ENCODE measurements at places on chromosomes 13 and 19.
A peak's percentile ranks its signal among the peaks of the same experiment; 100 is the strongest.

DNA sequence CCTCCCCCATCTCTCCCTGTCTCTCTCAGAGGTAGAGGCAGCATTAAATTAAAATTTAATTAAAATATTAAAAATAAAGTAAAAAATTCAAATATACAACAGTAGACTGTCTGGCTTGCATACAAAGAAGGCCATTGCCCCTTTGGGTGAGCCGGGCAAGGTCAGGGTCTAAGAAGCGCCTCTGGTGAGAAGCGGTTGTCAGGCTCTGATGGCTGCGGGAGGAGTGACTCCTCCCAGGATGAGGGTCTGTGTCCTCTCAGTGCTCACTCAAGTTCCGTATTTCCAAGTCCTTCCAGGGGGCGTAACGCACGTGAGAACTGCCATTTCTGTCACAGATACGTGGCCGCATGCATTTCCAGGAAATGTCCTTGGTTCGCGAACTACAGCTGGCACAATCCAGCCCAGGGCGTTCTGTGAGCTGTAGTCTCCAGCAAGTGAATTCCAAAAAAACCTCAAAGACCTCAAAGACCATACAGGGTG lies 737 bp upstream of the ZNF181 start:
- no peak for DNase-seq

DNA sequence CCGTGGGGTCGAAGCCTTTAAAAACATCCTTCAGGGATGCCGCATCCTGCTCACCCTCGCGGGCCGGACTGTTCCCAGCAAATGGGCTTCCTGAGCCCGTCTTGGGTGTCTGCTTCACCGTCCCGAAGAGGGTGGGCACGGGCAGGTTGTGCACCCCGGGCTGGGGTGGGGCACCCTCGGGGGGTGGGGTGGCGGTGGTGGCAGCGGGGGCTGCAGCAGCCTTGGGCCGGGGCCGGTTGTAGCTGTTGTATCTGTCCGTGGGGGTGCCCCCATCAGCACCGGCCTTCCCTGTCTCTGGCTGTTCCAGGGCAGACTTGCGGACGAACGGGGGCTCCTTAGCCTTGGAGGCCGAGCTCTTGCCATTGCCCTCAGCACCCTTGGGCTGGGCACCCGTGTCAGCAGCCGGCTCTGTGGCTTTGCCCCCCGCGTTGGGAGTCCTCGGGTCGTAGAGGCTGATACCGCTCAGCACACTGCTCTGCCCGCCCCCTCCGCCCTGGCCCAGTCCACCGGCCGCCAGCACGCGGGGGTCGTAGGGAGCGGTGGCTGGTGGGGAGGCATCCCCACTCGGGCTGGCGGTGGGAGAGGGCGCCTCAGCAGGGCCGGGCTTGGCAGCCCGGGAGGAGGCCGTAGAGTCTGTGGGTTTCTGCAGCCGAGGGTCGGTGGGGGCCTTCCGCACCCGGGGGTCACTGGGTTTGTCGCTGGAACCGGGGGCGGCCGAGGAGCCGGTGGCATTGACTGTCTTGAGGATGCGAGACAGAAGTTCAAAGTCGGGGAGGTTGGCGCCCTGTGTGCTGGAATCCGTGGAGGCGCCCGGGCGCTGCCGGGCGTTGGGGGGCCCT lies 18.2 kb upstream of the TMEM160 start:
- DNase-seq, result no peak

DNA sequence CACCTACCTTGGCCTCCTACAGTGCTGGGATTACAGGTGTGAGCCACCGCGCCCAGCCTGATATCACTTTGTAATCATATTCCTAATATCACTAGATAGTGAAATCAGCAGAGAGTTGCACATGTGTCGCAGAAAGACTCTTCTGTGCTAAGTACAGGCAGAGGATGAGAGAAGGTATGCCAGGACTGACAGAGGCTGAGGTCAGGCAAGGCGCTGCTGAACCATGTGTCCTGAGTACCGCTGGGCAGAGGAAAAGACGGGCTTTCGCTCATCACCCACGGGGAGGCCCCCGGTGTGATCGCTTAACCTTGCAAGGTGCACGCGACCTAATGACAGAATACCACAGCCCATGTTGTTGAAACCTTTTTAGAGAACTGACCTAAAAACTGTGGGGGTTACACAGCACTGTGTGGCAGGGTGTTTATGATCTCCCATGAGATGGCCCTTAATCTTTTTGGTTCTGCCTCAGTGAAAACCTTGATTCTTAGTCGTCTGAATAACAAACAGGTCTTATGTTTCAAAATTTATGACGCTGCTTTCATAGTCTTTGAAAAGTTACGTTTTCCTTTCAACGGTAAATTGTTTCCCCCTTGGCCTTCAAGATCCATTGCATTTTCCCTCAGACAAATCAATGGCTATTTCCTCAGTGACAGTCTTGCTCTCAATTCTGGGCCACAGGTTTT lies 12.2 kb downstream of the GJA3 start:
- DNase-seq, result no peak

DNA sequence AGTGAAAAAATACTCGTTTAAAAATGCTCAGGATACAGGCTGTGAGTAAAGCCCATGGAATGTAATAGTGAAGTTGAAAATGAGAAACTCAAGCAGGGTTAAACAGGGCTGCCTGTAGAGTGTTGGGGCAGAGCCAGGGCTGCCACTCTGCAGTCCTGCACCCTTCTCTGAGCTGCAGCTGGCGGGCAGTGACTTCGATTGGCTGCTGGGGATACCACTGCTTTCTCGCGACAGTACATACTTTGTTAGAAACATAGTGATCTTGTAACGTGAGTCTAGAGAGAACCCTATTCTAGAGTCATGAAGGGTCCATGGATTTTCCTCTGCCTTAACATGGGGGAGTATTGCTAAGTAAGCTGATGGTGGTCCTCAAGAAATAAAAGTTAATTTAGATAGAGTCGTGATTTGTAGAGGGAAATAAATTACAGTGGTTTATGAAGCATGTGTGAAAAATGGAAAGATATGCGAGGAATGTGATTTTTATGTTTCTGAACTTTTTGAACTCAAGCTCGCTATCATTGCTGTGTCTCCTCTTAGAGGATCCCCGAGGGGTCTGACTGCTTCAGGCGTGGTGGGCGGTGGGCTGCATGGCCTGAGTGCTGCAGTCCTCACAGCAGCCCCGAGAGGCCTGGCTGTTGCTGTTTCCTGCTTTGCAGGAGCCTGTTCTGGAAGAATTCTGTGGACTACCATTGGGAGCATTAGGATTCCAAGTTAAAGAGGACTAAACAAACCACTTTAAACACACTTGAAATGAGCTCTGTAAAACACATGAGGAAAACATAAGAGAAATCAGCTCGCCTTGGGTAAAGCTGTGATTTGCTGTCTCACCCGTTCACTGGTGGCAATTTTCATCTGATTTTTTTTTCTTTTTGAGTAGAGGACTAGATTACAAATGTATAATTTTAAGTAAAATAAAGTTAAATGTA lies 95.7 kb downstream of the ARHGEF7 start:
- peak; percentile 95 for DNase-seq

DNA sequence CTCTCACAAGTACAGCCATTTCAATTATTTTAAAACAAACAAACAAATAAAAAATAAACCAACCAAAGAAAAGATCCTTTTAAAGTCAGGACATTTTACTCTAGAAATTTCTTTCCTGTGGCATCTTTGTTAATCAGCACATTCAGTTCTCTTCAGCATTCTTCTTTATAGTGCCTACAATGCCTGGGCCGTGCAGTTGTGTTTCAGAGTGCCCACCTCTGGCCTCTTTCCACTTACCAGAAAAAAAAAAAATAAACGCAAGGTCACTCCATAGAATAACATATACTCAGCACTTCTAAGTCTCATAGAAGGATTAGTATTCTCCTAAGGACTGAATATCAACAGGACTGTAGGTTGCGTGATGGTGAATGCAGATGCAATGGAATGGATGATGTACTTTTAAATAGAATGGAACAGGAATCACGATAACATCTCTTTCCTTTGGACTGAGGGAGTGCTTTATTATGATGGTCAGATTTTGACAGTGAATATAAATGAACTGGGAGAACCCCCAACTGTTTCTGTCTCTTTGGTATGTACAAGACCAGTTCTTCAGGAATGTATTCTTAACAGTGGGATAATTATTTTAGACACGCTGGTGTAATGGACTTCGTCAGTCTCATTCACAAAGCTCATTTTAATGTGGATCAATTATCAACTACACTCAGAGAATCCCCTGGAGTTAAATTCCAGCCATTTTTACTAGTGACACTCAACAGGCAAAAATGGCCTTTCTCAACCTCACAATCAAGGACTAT lies 125.0 kb upstream of the NBEA start:
- DNase-seq, result no peak

GRCh38 chr19:53994811-53995210 lies 3.4 kb downstream of the CACNG6 start:
- DNase-seq, result no peak

DNA sequence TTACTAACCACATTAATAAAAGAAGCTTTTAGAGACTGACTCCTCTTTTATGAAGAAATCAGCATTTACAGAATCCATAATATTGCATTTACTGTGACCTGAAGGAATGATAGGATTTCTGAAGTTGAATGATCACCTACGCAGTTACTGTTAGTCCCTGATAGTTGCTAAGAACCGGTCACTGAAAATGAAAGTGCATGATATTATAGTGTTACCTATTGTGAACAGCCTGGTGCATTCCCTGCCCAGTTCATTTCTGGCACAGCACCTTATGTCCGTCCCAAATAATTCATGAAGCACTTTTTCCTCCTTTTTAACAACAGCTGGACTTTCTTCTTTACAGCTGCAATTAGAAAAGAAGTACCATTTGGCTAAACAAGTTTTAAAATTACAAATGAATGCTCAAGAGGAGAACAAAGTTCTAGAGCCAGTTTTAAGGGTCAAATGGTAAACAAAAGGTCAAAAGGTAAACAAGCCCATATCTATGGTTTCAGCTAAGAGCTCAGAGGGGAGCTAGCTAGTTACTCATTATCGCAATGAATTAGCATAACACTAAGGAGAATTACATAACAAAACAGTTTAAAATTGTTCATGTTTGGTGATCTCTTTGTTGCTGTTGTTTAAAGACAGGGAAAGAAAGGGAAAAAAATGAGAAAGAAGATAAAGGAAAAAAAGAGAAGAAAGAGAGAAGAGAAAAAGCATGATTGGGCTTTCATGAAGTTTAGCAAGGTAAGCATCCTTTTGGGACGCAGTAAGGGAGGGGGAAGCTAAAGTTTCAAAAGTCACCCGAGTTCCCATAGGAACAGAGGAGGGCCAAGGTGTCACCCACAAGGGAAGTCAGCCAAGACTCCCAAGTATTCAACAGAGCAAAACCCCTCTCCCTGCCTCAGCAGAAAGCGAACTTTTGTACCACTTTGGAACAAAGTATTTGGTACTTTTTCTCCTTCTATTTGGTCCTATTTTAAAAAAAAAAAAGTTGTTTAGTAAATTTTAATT lies 50.2 kb downstream of the FLT3 start:
- DNase-seq, result no peak

DNA sequence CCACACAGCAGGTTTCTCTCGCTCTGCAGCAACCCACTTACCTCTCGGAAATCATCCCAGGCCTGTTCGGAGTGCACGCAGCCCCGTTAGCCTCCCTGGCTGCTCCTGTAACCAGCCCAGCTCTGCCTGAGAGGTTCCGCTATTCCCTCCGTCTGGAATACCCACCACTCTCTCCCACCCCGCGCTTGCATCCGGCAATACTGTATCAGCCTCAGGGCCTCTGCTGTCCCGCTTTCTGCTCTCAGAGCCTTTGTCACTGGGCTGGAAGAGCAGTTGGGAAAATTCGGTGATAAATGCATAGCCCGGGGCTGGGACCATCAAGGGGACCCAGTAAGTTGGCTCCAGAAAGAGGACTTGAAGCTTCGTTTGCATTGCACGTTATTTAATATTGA lies 759 bp upstream of the TLE6 start:
- DNase-seq, result no peak

GRCh38 chr13:37492741-37493514 lies 105.6 kb downstream of the POSTN start:
- DNase-seq, result peak; percentile 99

GRCh38 chr19:41801792-41802211 lies 5.4 kb downstream of the CEACAM3 start:
- no peak for DNase-seq

DNA sequence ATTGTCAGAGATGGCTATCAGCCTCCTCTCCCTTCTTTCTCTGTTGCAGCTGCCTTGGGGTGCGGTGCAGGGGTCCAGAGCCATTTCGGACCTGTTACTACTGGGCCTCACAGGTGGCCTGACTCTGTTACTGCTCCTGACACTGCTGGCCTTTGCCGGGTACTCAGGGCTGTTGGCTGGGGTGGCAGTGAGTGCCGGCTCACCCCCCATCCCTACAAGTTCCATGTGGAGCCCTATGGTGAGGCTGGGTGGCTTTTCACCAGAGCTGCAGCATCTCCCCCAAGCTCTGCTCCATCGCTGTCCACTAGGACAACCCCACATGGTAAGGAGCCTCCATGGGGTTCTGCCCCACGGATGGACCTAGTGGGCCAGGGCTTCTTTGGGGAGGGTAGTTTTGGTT lies 13.7 kb upstream of the ZNF492 start:
- DNase-seq, result no peak

GRCh38 chr19:46944918-46945628 lies 74.6 kb upstream of the NPAS1 start:
- DNase-seq, result peak; percentile 86

- DNase-seq, result no peak
These were observed 15.4 kb downstream of the SHANK1 start for GRCh38 chr19:50703915-50704796.

GRCh38 chr19:976476-976875 lies 7.7 kb upstream of the WDR18 start:
- DNase-seq, result no peak

DNA sequence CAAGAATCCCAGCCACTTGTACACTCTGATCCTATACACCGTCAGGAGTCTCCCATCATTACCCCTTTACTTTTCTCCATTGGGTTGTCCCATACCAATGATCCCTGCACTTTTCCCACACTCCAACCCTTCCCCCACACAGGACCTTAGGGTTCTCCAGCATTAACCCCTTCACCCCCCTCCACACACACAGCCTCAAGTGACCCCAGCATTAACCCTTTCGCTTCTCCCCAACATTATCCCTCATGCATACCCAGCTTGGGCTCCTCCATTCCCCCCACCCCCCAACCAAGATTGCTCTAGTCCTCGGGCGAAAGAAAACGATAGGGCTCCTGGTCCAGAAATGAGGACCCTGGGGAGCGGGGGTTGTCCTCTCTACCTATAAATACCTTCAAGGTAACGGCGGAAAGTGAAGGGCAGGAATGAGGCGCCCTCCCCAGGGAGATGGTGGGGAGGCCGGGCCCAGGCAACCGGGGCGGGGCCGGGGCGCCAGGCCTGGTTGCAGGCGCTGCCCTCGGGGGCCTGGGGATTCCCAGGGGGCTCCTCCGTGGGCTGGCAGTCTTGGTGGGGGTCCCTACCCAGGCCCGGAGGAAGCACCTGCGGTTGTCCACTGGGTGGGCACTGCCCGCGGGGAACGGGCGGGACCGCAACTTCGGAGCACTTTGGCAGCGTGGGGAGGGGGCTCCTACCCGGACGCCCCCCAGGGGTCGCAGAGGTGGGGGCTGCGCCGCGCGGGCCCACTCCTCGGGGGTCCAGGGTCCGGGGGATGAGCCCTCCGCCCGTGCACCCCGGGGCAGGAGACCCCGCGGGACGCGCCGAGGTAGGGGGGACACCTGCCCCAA lies 757 bp downstream of the WIZ start:
- DNase-seq, result no peak

- DNase-seq, result peak; percentile 6
These were observed 1238.9 kb upstream of the MIR17HG start for GRCh38 chr13:90108547-90108946.

- peak; percentile 23 for DNase-seq
These were observed 688 bp downstream of the ZNF606 start for GRCh38 chr19:58001895-58002369.

GRCh38 chr13:49566461-49566860 lies 18.9 kb downstream of the RCBTB1 start:
- DNase-seq, result no peak
